ENCODE measurements at places on chromosomes 1 and 21. TPM values are rescaled to one million over a fixed set of nuclear protein-coding genes. Genes with fewer than 3 reads are reported as not detected.

- DNase-seq = no peak
Observed at GRCh38 chr1:113663165-113663951, 95.9 kb downstream of the PHTF1 start.

DNA sequence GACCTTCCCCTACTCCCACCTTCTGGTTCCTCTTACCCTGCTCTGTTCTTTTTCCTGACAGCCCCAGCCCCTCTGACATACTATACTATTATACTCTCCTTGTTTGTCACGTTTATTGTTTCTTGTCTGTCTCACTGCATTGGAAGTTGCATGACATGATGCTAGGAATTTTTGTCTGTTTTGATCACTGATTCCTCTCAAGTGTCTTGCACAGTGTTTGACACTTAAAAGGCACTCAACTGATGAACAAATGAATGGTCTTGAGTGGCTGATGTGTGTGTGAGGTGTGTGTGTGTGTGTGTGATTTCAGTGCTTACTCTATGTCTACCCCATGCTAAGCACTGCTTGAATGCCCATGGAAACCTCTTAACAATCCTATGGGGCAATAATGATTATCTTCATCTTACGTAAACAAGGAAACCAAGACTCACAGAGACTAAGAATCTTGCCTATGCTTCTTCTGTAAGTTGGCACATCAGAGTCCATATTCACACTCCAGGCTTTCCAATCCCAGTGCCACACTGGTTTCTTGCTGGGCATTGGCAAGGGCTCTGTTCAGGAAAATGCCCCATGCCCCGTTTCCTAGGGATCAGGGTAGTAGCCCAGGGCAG is 59.7 kb downstream of the ATP1A1 start:
- DNase-seq = no peak

DNA sequence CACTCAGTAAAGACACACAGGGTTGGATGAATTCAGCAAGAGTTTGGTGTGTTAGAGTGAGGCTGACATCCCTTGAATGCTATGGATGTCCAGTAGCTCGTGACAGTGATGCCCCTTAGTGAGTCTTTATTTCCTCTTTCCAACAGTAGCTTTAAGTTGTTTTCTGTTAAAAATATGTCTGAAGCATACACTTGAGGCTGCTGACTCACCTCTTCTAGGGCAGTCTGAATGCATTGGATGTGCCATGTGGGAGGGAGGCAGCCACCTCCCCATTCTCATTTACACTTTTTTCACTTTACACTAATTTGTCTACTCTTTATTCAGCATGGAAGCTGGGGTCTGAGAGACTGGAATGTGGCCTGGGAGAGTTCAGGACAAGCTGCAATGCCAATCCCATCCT is 17.6 kb downstream of the NOS1AP start:
- no peak for DNase-seq

- DNase-seq = no peak
Observed at GRCh38 chr1:155527677-155528076, 34.9 kb downstream of the ASH1L start.

GRCh38 chr1:149844101-149844500 is 55.3 kb upstream of the BOLA1 start:
- DNase-seq = peak; percentile 37

- no peak for DNase-seq
Observed at GRCh38 chr1:207952617-207953542, 42.0 kb upstream of the CD34 start.

DNA sequence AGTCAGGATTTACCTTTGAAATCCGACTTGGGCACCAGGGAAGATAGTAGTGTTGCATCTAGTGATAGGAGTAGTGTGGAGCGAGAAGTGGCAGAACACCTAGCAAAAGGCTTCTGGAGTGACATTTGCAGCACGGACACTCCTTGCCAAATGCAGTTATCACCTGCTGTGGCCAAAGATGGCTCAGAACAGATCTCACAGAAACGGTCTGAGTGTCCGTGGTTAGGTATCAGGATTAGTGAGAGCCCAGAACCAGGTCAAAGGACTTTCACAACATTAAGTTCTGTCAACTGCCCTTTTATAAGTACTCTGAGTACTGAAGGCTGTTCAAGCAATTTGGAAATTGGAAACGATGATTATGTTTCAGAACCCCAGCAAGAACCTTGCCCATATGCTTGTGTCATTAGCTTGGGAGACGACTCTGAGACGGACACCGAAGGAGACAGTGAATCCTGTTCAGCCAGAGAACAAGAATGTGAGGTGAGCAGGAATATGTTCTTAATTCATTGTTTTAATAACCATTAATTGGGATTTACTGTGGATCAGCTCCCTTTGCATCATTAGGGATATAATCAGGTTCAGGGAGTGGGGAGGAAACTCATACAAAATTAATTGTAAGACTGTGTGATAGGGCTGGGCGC is 28.3 kb downstream of the BACH1 start:
- DNase-seq = no peak

DNA sequence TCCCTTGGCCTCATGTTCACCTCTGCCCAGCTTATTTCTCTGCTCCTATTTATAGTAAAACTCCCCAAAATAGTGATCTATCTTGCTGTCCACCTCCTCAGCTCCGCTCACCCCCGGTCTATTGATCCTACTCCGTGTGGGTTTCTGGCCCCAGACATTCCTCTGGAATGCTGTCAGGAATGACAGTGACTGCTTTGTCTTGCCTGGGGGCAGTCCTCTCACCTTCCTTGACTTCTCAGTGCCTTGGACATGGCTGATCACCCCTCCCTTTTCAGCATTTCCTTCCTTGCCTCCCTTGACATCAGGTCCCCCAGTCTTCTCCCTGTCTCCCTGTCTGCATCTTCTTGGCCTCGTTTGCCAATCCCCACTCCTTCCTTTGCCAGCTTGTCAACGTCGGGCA is 108.1 kb upstream of the BACE2 start:
- DNase-seq = no peak

- no peak for DNase-seq
Observed at GRCh38 chr1:60132108-60132507, 58.5 kb upstream of the C1orf87 start.

DNA sequence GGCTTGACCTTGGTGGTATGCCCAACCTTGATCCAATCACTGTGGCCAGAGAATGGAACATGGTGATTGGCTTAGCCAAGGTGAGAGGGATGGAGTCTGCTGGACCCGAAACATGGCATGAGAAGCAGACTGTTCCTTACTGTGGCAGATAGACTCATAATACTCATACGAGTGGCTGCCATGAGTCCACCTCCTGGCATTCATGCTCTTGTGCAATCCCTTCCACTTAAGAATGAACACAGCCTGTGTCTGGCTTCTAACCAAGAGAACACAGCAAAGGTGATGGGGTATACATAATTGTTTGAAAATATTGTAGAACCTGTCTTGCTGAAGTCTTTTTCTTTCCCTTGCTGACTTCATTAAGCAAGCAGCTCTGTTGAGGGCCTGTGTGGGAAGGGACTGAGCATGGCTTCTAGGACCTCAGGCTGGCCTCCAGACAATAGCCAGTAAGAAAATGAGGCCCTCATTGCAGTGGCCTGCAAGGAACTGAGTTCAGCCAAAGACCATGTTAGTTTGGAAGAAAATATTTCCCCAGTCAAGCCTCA is 85.9 kb downstream of the ZNF281 start:
- no peak for DNase-seq

- DNase-seq = no peak
Observed at GRCh38 chr1:151371370-151372057, 991 bp downstream of the SELENBP1 start.

GRCh38 chr1:72262735-72263134 is 19.6 kb downstream of the NEGR1 start:
- no peak for DNase-seq

Gene PLEKHG5
- 1.1 TPM for total RNA-seq

Gene EDN2
- not detected for total RNA-seq

Gene RGS7
- not detected for total RNA-seq

Gene HMGCS2
- not detected for total RNA-seq

Gene RGS8
- not detected for total RNA-seq

Gene AKR1A1
- 140 TPM for total RNA-seq

Gene SLC22A15
- 0.25 TPM for total RNA-seq

Measured in activated CD4-positive, alpha-beta T cell treated with anti-CD3 and anti-CD28 coated beads for 36 hours (primary cell).